ENCODE measurements at places on chromosomes 7 and 10.

DNA sequence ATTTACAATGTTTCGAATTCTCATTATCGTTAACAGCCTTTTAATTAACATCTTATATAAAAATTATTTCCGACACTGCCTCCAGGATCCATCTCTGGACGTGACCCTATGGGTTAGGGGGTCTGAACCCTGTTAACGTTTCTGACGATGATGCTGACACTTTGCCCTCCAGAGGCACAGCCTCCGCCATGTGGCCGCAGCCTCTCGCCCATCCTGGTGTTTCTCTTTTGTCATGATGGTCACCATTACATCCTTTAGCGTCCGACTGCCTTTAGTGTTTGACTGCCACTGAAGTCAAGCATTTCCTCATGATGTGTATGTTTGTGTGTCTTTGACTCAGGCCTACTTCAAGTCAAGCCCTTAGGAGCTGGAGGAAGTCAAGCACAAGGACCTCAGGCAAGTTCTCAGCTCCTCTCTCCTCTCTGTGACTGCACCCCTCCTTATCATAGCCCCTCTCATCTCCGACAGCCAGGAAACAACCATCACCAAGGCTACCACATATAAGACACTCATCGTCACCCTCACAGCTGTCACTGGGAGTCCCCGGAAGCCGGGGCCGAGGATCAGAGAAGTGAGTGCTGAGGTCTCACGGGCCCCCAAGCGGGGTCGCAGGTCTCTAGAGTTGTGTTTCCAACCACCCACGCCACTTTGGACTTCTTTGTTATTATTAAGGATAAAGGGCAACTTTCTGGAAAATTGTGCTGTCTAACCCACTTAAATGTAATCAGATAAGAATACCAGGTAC is 96.1 kb upstream of the PPP2R2D start:
- DNase-seq: no peak

- DNase-seq: no peak
Observed at GRCh38 chr10:122461367-122461728, at the start of gene HTRA1. HTRA1 (plus strand) TSS chr10:122461553; CDS start chr10:122461653, 100 bp downstream.

GRCh38 chr10:36494371-36494770 is 631.0 kb upstream of the ANKRD30A start:
- DNase-seq: no peak

GRCh38 chr10:51129946-51130544 is 55.8 kb downstream of the PRKG1 start:
- no peak for DNase-seq

DNA sequence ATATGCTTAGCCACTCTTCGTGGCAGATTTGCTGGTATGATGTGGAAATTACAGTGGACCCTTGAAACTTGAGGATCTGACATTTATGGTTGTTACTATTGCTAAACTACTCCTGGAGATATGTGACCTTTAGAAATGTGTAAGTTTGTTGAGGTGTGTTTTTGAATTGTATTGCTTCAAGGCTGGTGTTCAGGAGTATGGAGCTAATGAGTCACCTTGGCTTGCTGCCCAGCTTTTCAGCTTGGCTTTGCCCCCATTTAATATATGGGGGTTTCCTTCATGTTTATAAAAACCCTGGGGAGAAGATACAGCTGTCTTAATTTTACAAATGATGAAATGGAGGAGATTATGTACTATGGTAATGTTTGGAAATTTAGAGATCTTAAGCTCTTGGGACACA is 11.6 kb downstream of the HBP1 start:
- DNase-seq: peak; percentile 55

GRCh38 chr10:71267508-71268240 is 51.4 kb upstream of the SLC29A3 start:
- DNase-seq: no peak

DNA sequence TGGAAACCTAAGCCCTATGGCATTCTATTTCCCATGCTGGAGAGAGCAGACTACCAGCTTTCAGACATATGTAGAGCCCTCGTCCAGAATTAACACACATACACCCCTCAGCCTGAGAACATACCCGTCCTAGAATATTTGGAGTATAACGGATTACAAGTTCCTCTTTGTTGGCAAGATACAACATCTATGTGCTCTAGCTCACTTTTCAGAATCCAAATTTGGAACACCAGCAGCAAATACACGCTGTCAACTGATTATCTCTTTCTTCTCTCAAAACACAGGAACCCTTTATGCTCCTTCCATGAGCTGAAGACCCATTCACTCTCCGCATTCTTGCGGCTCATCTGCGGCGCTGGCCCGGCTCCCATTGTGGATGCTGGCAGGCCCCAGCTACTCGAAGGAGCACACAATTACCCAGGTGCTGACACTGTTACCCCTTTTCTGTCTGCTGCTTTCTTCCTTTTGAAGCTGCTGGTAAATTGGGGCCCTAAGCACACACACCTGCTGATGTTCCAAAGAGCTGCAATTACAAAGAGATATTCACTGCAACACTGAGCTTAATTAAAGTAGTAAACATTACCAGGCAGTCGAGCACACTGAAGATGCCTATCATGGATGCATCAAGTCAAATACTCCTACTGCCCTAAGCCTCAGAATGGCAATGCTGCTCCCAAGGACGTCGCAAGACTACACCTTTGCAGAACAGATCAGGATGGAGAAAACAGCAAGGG is 70.0 kb downstream of the VOPP1 start:
- DNase-seq: no peak

DNA sequence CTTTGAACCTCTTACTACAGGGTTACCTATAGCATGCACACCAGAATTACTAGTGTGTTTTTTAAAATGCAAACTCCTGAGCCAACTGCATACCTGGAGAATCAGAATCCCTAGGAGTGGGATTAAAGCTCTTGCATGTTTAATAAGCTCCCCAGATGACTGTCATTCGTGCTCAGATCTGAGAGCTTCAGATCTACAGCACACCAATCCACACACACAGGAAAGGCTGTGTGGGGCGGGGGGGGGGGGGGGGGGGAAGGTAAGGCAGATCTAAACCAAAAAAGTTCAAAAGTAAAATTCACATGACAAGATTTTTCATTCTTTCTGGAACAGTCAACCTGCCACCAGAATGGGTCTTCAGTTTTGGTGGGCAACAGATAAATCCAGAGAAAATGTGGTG is 5.5 kb downstream of the FAM3C start:
- DNase-seq: no peak

Data from CD4-positive, alpha-beta T cell treated with Interleukin-15 for 4 hours (primary cell).